ENCODE measurements at places on chromosomes 1 and 21. TPM values are rescaled to one million over a fixed set of nuclear protein-coding genes. Genes with fewer than 3 reads are reported as not detected.
A peak's percentile ranks its signal among the peaks of the same experiment; 100 is the strongest.

- DNase-seq = no peak
These were observed 122.5 kb upstream of the CACYBP start for GRCh38 chr1:174877208-174877673.

HSD3B2 gene
- not detected for total RNA-seq

AMPD1 gene
- not detected for total RNA-seq

DNA sequence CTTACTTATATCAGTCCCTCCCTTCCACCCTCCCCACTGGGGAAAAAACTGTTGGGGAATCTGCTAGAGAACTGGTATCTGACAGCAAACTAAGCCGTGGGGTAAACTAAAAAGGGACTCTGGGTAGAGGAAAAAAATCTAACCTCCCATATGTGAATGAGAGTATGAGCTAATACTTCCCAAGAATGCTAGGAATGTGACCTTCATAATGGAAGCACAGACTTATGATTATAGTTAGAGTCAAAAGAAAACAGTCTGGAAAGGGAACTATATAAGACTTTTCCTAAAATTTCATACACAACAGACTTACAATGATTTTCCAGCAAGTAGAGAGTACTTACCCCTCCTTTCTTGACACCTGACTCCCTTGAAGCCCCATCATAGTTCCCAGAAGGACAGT, 23.0 kb upstream of the RBBP5 start:
- no peak for DNase-seq

GRCh38 chr1:15902882-15903281, 55.4 kb downstream of the SPEN start:
- no peak for DNase-seq

- DNase-seq = no peak
These were observed 50.8 kb upstream of the POU3F1 start for GRCh38 chr1:38097284-38097898.

DNA sequence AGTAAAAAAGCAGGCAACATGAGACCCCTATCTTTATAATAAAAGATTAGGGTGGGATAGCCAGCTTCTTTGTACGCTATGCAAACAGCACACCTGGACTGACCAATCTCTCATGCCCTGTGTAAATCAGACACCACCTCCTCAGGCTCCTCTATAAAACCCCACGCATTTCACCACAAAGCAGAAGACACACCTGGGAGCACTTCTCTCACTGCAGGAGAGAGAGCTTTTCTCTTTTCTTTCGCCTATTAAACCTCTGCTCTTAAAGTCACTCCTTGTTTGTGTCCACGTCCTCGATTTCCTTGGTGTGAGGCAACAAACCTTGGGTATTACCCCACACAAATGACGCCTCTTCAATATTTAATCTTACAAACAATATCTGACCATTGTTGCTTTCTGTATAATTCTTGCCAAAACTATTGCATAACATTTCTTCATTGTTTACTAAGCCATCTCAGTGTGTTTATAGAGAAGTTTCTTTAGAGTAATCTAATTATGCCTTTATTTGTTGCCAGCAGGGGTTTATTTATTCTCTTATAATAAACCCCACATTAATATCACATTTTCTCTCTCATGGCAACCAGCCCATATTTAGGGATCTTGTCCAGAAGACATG, 31.6 kb upstream of the NUF2 start:
- DNase-seq = no peak

DNA sequence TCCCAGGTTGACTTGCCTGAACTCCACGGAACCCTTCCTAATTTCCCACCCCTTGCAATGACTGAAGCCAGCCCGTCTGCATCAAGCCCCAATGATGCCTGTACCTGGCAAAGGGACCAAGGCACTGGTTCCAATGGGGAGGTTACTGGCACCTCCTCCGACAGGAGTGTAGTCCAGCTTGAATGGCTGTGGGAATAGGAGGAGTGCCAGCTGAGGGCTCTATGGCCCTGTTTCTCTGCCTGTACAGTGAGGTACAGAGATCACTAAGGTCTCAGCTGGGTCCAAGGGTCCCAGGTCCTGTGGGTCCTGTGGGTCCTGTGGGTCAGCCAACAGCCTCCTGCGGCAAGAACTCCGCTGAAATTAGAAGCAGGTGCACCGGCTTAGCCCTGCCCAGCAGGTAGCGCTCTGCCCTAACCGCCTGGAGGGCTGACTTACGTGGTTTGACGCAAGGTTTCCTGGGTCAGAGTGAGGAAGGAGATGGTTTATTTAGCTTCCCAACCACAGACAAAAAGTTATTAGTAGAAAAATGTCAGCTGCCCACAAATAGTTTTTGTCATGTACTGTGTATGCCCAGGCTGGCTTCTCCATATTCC, 9.9 kb upstream of the SPRR4 start:
- DNase-seq = no peak

GJC2 gene
- total RNA-seq = 0.55 TPM

EIF2D gene
- total RNA-seq = 72.7 TPM

DNA sequence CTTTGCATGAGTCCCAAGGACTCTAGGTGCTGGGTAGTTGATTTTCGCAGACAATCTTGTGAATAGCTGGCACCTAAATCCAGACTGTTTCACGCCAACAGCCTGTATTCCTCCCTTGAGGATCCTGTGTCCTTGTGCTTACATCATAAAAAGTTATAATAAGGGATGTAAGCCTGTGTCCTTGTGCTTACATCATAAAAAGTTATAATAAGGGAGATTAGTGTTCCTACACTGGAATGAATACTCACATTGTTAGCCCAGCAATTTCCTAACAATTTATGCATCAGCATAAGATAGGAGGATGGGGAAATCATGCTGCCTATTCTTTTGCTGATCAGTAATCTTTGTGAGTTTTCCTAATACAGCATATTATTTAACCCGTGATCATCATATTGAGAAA, 4.0 kb upstream of the HSD3B2 start:
- no peak for DNase-seq

GRCh38 chr1:32073299-32074229, 825 bp downstream of the TMEM39B start:
- no peak for DNase-seq

GRCh38 chr1:164256456-164256855, 302.5 kb upstream of the PBX1 start:
- DNase-seq = no peak

VSIG8 gene
- total RNA-seq = not detected

DNA sequence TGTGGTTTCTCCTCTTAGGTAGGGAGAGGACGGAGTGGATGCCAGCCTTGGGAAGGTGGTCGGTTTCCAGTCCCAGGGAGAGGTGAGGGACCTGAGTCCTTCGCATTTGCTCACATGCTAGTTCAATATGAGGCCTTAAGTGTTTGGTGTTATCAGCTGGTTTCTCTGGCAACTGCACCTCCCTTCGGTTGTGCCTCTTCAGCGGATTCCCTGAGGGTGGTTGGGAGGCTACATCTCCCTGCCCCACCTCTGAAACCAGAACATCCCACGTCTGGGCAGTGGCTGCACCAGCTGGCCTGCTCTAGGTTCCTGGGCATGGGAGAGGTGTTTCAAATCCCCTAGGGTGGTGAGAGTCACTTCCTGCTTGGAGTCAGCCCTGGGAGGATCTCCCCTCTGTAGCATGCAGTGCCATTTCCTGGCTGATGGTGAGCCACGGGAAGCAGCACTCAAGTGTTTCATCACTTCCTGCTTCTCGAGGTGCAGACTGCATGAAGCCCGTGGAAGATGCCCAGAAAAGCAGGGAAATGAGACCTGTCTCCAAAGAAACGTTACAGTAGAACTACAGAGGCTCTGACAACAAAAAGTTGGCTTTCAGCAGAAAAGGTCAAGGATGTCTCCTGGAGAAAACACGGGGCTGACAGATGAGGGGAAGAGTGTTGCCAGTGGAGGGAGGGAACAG, 4.5 kb downstream of the TMEM125 start:
- peak; percentile 39 for DNase-seq
